Muscle of leg (tissue), 16 donors: ENCODE measurements at places on chromosomes 2 and 18. TPM values are rescaled to one million over a fixed set of nuclear protein-coding genes. Genes with fewer than 3 reads are reported as not detected.

DNA sequence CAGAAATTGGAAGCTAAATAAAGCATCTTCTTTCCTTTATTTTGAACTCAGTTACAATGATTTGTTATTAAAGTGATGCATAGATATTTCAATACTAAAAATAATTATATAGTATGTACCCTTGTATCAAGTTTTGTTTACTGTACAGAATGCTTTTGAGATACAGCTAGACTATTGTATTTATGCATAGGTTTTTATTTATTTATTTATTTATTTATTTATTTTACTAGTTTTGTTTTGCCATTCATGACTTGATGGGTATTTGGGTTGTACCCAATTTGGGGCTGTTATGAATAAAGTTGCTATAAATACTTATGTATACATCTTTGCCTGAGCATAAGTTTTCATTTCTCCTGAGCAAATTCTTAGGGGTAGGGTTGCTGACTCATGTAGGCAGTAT lies 118.7 kb upstream of the NXPH2 start:
- DNase-seq: no peak

DNA sequence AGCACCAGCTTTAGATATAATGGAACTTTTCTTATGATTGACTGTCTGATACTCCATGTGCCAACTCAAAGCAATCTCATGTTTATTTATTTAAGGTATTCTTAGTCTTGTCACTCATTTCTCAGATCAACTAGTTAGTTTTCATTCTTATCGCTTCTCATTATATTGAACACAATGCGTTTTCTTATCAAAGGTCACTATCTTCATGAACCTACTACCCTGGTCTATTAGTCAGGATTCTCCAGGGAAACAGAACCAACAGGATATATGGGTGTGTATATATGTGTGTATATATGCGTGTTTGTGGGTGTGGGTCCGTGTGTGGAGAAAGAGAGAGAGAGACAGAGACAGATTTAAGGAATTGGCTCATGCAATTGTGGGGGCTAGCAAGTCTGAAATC lies 619.9 kb downstream of the ZEB2 start:
- DNase-seq: no peak

DNA sequence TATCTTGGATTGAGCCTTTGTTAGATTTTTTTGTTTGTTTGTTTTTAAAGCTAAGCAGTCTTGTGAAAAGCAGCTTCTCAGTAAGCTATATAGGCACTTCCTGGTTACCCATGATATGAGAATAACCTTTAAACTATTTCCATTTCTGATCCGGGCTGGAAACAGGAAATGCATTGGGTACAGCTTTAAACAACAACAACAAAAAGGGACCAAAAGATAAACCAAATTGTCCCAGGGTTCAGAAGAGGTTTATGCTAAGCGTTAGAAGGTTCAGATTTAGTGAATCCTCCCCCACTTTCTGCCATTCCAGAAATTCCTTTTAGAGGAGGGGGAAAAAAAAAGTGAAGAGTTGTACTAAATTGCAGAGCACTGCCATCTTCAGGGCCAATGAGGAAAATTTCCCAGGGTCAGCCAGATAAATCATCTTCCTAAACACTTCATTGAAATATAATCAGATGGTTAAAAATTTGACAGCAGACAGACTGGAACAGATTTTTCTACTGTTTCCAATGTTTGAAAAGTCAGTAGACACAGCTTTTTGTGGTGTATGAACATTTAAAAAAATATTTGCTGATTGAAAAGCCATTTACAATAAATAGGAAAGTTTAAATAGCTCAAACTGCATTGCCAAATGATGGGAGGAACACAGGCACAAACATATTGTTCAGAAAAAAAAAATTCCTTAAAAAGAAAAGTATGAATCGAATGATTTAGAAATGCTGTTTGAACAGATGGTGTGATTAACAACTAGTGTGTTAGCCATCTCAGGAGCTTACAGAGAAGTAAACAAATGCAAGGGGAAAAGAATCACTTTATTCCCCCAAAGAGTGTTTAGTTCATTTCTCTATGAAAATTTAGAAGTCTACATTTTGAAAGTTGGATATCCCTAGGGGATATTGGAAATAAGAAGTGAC lies 189.9 kb upstream of the TANK start:
- DNase-seq: peak; percentile 91

- DNase-seq: peak; percentile 59
Observed at GRCh38 chr2:101380376-101380775, 6.9 kb downstream of the CREG2 start.

GRCh38 chr2:10783421-10783820 lies 29.2 kb downstream of the PDIA6 start:
- DNase-seq: no peak

DNA sequence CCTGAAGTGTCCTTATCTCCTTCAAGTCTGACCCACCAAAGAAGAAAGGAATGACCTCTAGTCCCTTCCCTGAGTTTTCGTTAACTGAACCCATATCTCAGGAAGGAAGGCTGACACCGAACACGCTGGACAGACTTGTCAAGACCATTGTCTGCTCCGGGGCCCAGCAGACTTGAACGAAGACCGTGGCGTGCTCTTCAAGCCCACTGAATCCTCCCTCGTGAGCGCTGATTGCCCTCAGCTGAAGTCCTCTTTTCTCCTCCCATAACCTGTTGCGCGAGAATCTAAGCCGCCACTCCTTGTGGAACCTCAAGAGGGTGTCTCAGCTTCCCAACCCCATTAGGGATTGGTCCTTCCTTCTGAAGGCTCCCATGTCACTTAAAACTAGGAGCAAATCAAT lies 634 bp upstream of the CNDP1 start:
- no peak for DNase-seq

GRCh38 chr2:27980242-27980641 lies 89.7 kb downstream of the BABAM2 start:
- DNase-seq: no peak

GRCh38 chr2:149098701-149099100 lies 60.2 kb downstream of the LYPD6B start:
- DNase-seq: peak; percentile 42

GRCh38 chr2:42998721-42999120 lies 206.3 kb upstream of the HAAO start:
- no peak for DNase-seq

- DNase-seq: peak; percentile 98
Observed at GRCh38 chr2:176455816-176456291, 186.6 kb downstream of the MTX2 start.

DNA sequence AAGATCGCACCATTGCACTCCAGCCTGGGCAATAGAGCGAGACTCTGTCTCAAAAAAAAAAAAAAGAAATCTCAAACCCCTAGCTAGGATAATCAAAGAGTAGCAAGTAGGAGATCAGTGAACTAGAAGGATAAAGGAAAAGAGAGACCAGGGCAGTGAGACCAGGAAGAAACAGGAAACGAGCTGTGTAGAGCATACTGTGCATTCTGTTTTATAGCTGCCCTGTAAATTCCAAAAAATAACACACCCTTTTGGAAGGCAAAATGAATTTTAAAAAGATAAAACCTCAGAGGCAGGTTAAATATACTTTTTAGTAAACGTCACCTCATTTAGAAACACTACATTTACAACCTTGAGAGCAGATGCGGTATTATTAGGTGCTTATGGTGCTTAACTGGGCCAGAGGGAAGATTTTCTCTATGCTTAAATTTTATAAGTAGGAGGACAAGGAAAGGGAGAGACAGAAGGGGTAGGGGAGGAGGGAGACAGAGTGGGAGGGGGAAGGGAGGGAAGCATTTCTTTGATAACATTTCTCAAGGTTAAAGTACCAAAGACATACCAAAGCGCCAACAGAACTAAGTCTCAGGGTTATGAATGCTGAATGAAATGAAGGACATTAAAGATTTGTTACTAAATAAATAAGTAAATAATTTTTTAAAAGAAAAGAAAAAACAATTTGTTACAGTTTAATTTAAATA lies 30.1 kb downstream of the FEZ2 start:
- no peak for DNase-seq

The DNER gene
- 1.9 TPM for total RNA-seq

The C2orf74 gene
- total RNA-seq: 23.1 TPM

- peak; percentile 81 for DNase-seq
Observed at GRCh38 chr2:157789256-157789655, 86.9 kb downstream of the ACVR1 start.

- DNase-seq: no peak
Observed at GRCh38 chr2:147094077-147094476, 750.8 kb upstream of the ACVR2A start.

- peak; percentile 98 for DNase-seq
Observed at GRCh38 chr18:36402765-36403396, 105.4 kb downstream of the FHOD3 start.

The TXNDC2 gene
- total RNA-seq: 0.04 TPM

The RGPD4 gene
- 0.04 TPM for total RNA-seq

- no peak for DNase-seq
Observed at GRCh38 chr18:63309422-63309821, 10.1 kb downstream of the BCL2 start.

DNA sequence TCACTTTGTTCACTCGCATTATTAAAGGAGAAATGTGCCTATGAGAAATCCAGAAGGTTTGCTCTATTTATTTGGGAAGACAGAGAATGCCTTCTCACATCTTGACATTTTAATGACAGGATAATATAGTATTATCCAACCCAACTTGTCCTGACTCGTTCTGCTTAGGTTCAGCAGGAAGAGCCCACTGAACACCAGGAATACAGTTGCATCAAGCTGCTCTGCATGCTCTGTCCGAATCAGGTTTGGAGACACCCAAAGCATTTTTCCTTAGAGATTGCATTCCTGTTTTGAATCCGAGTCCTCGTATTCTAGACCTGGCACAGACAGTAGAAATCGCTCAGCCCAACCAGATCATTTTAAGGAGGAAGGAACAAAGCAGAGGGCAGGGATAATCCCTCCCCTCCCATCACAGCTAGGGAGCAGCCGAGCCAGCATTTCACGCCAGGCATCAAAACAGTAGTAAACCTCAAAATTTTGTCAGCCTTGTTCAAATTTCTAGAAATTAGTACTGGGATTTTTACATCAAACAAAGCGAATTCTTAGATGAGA lies 837.4 kb upstream of the ID2 start:
- DNase-seq: peak; percentile 19

DNA sequence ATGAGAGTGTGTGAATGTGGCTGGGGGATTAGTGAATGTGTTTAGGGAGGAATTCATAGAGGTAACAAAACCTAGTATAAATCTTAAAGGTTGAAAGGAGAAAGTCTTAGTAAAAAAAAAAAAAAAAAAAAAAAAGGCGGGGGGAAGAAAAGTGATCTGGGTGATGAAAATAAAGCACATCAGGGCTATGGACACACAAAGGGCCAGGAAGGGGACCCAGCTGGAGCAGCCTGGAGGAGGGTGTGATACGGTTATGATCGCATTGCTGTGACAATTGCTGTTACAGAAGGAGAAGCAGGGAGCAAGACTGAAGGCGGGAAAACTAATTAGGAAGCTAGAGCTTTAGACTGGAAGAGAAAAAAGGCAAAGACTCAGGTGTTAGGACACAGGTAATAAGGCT lies 85.4 kb downstream of the DLGAP1 start:
- no peak for DNase-seq

The KCNF1 gene
- 2.0 TPM for total RNA-seq

The CCDC178 gene
- total RNA-seq: 0.58 TPM

DNA sequence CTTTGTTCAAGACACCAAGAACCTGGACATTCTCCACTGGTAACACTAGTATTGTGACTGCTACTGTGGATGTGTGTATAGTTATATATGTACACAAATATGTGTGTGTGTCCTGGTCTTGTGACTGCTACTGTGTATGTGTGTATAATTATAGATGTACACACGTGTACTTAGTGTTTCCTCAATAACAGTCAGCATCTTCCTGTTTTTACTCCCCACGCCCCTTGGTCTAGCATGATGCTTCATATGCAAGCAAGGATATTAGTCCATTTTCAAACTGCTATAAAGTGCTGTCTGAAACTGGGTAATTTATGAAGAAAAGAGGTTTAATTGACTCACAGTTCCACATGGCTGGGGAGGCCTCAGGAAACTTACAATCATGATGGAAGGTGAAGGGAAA lies 802.7 kb downstream of the RNF144A start:
- no peak for DNase-seq

- peak; percentile 28 for DNase-seq
Observed at GRCh38 chr2:160469621-160470204, 23.9 kb downstream of the RBMS1 start.
